ENCODE measurements at places on chromosomes 11 and 22.

DNA sequence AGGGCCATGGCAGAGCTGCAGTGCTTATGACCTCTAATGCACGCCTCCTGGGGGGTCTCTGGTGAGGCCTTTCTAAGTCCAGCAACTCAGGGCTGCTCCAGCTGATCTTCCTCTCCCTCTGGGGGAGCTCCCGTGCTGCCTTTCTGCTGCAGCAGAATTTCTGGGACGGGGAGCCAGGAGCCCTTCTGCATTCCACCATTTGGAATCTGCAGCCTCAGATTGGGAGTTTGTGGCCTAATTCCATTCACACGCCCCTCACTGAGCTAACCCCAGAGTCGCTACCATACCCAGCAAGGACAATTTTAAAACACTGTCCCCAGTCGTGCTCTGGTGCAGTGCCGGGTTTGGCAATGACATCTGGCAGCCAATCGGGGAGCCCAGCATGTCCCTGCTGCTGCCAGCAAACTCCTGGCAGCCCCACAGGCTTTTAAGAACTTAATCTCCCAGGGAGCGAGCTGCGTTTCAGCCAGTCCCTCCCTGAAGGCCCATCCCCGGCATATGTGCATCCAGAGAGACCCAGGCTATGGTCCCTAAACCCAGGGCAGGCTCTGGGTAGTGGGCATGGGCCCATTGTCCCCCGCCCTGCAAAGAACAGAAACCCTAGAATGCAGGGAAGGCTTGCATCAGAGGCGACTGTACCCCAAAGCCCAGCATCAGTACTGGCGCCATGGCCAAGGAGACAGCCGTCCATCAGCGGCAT, 4.7 kb downstream of the SHANK2 start:
- no peak for DNase-seq

DNA sequence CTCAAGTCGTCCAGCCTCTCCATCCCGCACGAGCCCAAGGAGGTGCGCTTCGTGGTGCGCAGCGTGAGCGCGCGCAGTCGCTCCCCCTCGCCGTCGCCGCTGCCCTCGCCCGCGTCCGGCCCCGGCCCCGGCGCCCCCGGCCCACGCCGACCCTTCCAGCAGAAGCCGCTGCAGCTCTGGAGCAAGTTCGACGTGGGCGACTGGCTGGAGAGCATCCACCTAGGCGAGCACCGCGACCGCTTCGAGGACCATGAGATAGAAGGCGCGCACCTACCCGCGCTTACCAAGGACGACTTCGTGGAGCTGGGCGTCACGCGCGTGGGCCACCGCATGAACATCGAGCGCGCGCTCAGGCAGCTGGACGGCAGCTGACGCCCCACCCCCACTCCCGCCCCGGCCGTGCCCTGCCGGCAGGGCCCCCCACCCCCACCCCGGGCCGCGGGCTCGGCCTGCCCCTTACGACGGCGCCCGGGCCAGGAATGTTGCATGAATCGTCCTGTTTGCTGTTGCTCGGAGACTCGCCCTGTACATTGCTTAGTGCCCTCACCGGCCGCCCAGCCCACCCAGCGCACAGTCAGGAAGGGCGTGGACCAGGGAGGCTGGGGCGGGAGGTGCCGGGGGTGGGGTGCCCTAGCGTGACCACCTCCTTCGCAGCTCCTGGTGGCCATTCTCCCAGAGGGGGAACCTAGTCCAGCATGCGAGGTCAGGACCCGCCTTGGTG, 6.9 kb upstream of the ACR start:
- DNase-seq: no peak

DNA sequence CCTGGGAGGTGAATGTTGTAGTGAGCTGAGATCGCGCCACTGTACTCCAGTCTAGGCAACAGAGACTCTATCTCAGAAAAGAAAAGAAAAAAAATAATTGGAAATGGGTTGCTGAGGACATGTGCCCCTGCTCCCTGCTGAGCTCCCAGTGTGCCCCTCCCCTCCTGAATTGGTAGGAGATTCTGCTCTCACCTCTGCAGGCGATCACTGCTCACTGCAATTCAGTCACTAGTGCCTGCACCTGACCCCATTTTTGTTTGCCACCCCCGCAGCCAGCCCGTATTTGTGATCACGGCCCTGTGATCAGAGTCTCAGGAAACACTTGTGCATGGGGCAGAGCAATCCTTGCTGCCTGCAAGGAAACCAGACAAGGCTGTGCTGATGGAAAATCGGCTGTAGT, 16.3 kb upstream of the SEC14L3 start:
- no peak for DNase-seq

GRCh38 chr11:27373856-27374602, 11.0 kb upstream of the CCDC34 start:
- DNase-seq: no peak

GRCh38 chr22:28716686-28717085, 24.9 kb downstream of the CHEK2 start:
- no peak for DNase-seq

- no peak for DNase-seq
Observed at GRCh38 chr11:125454047-125454446, 42.0 kb downstream of the FEZ1 start.

DNA sequence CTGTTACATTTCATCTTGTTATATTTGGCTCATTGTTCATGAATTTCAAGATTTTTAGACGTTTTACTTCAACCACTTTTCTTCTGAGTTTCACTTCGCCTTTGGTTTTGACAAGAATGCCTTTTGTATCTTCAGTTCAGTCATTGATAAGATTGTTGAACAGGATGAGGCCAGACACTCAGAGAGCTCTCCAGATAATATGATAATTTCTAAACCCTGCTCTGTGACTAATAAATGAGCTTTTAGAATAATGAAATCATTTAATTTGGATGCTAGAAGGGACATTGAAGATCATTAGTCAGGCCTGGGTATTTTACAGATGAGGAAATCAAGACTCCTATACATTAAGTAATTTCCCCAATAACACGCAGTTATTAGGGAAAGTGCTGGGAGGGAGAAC, 37.2 kb upstream of the GRAMD1B start:
- DNase-seq: no peak

GRCh38 chr11:116416852-116417251, 355.9 kb downstream of the BUD13 start:
- DNase-seq: no peak

DNA sequence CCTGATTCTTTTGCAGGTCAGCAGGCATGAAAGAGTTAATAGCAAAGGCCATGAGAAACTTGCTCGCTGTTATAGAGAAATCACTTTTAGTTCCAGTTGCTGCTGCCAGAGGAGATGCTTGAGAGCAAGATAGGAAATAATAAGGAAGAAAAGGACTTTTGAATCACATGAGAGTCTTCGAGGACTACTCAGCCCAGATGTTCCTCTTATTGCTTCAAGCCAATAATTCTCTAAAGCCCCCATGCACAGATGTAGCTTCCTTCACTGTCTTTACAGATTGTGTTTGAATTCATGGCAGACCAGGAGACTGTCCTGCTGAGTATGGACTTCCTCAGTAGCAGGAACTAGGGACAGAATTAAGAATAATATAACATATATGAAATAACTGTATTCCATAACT, 50.1 kb upstream of the OLFML1 start:
- no peak for DNase-seq

GRCh38 chr11:117582433-117582832, 214.6 kb downstream of the DSCAML1 start:
- no peak for DNase-seq

DNA sequence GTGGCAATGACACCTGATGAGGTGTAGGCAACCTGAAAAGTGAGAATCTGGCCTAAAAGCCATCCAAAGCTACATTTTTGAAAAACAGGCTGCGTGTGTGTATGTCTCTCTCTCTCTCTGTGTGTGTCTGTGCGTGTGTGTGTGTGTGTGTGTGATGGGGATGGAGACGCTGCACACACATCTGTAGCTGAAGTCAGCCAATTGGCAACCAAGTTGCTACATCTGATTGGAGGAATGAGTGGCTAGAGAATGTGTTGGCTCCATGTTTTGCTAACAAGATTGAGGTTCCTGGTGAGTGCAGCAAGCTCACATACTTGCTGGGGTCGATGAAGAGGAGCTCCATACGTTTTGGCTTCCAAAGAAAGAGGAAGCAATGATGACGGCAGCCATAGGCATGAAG, 311.4 kb upstream of the NCAM1 start:
- no peak for DNase-seq

GRCh38 chr11:83063073-83063754, 8.5 kb downstream of the RAB30 start:
- no peak for DNase-seq

- DNase-seq: no peak
Observed at GRCh38 chr11:86802601-86803051, 2.3 kb downstream of the PRSS23 start.

DNA sequence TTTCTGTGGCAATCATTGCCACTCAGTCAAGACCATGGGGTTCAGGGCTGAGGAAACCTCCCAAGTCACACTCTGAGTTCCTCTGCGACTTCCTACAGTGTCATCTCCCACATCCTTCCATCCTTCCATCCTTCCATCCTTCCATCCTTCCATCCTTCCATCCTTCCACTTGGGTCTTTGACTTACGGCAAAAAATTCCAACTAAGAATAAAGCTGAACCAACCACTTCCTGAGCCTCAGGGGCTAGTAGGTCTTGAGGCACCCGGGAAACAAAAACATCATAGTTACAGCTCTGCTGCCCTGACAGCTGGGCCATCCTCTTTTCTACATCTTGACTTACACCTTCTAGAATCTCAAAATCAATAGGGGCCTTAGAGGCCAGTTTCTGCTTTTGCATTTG, 32.1 kb downstream of the EHF start:
- no peak for DNase-seq

DNA sequence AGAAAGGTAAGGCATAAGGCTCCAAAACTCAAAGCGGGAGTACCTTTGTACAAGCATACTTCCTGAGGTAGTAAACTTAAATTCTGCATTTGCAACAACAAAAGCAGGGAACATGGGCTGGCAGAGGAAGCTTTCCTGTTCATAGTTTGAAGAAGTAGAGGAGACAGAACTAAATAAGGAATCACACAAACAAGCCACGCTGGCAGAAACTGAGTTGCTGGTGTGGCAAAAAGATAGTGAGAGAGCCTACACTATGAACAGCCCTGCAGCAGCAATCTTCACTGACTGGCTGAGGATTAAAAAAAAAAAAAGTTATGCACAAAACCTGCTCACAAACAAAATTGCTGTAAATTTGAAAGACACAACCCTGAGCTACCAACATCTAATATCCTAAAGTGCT, 46.5 kb downstream of the FCHSD2 start:
- DNase-seq: no peak

GRCh38 chr11:85810521-85810870, 445 bp downstream of the SYTL2 start:
- no peak for DNase-seq

- DNase-seq: no peak
Observed at GRCh38 chr11:17559341-17560087, 12.5 kb downstream of the OTOG start.

DNA sequence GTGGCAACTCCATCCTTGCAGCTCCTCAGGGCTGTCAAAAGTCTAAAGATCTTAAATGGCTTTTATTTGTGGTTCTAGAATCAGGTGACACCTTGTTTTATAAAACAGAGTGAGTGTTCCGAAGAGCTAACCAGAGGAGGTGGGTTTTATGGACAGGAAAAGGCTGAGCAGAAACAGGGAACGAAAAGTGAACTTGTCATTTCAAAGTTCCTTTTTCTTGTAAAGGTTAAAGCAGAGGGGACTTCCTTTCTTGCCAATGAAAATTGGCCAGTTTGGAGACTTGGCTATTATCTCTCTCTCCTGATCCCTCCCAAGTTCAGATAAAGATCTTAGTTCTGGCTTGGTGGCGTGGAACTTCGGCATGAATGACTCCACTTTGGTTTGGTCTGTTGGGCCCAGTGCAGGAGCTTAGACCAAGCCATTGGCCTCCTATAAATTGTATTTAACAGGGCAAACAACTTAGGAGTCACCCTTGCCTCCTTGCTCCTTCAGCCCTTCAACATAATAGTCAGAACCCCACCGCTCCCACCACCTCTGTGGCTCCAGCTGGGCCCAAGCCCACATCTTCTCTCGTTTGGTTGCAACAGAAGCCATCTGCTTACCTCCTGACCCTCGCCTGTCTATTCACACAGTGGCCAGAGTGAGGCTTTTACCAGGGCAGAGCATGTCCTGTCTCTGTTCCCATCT, 102.4 kb upstream of the THY1 start:
- DNase-seq: no peak

DNA sequence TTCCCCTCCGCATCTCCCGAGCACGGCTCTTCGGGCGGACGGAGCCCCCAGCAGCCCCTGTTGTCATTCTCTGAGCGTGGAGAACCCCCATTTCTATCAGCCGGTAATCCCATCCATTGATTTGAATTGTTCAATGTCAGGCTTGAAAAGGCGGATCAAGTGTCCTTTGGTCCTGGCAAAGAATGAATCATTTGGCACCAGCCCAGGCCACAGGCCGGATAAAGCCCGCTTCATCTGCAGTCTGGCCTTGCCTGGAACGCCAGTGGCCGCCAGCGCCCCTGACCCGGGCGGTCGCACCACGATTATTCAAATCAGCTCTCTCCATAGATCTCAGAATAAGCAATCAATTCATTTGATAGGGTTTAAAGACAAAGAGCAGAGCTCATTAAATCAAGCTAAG, 188.9 kb downstream of the BRD1 start:
- DNase-seq: no peak

DNA sequence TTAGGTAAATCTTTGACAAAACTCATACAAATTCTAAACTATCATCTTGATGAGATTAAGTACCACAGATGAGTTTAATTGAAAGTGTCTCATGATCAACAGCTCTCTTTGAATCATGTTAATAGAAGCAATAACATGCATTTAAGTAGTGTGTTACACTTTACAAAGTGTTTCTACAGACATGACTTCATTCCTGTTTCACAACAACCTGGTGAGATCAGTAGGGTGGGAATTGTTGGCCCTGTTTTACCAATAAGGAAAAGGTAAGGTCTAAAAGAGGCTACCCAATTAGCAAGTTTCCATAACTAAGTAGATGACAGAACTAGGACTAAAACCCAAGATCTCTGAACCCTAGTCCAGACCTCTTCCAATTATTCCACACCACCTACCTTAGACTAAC, 12.7 kb upstream of the PRSS23 start:
- DNase-seq: no peak

DNA sequence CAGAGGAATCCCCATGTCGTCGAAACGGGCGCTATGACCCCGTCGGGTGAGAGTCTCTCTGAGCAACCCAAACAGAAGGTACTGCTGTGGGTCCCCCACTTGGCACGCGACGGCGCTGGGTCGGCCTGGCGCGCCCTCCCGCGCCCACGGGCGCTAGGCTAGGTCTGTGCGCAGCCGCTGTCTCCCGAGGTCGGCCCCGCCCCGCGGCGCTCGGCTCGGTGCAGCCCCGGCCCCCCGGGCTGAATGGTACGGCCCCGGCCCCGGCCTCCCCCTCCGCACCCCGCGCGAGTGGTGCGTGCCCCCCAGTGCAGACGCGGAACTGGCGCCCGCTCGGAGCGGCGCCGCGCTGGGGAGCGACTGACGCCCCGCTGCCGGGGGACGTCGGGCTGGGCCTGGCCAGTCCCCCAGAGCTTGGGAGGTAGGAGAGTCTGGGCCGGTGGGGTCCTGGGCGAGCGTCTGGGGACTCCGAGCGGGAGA, at the start of gene MADD:
MADD (plus strand) TSS at position 305 of the 477 bp plus-strand sequence.
- DNase-seq: peak; percentile 85
